ENCODE measurements at places on chromosomes 2 and 18.
A peak's percentile ranks its signal among the peaks of the same experiment; 100 is the strongest.

- no peak for DNase-seq
These were observed 1635.0 kb upstream of the ACVR2A start for GRCh38 chr2:146209842-146210275.

- DNase-seq = peak; percentile 70
These were observed 57.1 kb downstream of the SLC16A14 start for GRCh38 chr2:230011617-230012016.

- DNase-seq = peak; percentile 72
These were observed 30.3 kb upstream of the B3GNT7 start for GRCh38 chr2:231364961-231365810.

- DNase-seq = no peak
These were observed 300.3 kb upstream of the MGAT5 start for GRCh38 chr2:133953524-133953923.

DNA sequence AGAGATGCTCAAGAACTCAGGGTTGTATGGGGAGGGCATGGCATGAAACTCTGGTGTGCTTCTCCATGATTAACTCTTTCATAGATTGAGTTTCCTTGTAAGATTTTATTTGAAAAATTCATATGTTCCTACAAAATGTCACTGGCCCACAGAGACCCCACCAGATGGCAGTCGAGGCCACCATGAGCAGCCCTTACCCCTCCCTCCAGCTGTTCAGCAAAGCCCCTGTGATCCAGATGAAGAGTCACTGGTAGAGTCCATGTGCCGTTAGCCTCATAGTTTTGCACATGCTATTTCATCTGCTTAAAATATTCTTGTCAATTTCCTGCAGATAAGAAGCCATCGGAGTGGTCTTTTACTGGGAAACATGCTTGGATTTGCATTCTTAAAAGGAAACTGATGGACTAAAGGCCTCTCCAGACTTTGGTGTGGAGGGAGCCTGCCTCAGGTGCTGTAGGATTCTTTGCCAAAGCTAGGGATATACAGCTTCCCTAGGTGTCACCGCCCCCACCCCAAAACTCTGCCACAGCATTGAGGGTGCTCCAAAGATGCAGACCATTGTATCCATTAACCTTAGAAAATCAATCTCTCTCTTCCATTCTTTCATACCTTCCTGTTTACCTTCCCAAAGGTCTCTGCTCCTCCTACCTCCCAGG is 18.8 kb downstream of the ZNF385B start:
- peak; percentile 25 for DNase-seq

GRCh38 chr2:71930049-71930681 is 217.5 kb downstream of the CYP26B1 start:
- DNase-seq = peak; percentile 56

DNA sequence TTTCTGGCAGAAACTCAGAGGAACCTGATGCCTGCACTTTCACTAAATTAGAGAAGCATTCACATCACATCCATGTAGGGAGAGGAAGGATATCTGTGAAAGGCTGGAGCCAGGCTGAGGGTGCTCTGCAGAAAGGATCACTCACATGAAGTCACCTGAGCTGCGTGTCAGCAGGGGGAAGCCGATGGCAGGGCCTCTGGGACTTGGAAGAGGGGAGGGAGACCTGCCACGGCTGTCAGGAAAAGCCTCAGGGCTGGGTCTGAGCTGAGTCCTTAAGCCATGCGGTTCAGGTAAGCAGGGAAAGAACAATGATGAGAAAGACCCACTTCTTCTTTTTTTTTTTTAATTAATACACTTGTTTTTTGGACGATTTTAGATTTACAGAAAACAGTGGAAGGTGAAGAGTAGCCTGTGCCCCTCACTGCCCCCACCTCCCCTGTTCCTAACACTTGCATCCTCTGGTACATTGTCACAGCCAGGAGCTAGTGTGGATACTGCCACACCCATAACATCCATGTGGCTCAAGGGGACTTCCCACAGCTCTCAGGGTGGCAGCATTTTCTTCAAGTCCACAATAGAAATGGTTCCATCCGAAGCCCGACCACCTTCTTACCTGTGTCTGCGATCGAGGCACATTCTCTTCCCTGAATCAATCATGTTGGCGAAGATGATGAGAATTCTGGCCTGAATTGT is 156.5 kb upstream of the TPO start:
- no peak for DNase-seq

GRCh38 chr18:34809451-34810072 is 99.5 kb downstream of the DTNA start:
- peak; percentile 11 for DNase-seq

GRCh38 chr2:160309585-160309984 is 109.5 kb upstream of the ITGB6 start:
- peak; percentile 63 for DNase-seq

- DNase-seq = no peak
These were observed 69.3 kb downstream of the SOWAHC start for GRCh38 chr2:109683452-109683851.

DNA sequence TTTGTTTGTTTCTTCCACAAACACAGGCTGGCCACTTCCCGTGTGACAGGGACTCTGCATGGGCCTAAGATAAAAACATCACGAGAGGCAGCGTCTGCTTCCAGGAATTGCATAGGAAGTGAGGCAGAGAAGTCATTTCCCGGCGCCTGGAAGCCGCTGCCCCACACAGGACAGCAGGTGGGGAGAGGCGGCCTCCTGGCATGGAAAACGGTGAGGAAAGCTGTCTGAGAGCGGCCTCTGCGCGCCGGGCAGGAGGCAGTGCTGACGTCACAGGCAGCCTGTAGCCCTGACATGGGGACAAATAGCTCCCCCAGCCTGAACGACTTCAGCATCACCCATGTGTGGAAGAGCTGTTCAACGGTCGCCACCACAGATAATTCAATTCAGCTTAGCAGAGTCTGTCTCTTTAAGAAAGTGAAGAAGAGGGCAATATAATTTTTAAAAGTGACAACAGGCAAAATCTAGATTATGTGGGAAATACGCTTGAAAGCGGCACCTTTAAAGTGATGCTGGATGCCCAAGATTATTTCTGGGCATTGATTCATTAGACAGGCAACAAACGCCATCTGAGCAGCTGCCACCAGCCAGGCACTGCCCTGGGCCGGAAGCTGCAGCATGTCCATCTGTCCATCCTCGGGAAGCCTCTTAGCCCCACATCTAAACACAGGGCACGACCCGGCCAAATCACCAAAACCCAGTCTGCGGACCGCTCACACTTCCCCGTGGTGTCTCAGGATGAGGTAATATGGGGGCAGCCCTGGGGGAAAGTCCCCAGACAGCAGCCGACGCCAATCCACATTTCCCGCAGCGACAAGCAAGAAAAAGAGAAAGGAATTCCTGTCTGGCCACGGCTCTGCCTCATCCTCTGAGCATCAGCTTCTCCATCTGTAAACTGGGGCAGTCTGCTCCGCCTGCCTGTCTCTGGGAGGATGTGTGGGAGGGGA is 138.9 kb downstream of the PXDN start:
- DNase-seq = peak; percentile 56

- peak; percentile 36 for DNase-seq
These were observed 587 bp downstream of the SUMO1 start for GRCh38 chr2:202237787-202238233.

DNA sequence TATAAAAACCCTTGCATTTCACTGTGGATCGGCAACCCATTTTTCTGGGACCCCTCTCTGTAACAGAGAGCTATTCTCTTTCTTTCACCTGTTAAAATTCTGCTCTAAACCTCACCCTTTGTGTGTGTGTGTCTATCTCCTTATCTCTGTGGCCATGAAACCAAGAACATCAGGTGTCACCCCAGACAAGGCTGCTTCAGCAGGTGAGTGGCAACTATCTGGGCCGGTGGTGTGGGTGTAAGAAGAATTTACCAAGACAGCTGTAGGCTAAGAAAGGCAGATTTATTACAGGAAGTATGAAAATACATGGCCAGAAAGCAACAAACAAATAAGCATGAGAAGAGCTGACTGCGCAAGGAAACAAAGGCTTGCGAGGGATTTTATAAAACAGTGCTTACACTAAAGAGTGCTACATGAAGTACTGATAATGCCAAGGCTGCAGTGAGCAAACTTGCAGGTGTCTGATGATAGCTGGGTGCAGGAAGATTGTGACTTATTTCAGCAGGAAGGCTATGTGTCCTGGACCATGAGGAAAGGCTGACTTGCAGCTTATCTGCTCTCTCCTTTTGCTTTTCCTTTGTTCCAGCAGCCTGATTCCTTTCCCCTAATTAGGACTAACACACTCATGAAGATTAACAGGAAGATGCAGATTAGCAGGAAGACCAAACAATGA is 421.1 kb downstream of the PTH2R start:
- no peak for DNase-seq

DNA sequence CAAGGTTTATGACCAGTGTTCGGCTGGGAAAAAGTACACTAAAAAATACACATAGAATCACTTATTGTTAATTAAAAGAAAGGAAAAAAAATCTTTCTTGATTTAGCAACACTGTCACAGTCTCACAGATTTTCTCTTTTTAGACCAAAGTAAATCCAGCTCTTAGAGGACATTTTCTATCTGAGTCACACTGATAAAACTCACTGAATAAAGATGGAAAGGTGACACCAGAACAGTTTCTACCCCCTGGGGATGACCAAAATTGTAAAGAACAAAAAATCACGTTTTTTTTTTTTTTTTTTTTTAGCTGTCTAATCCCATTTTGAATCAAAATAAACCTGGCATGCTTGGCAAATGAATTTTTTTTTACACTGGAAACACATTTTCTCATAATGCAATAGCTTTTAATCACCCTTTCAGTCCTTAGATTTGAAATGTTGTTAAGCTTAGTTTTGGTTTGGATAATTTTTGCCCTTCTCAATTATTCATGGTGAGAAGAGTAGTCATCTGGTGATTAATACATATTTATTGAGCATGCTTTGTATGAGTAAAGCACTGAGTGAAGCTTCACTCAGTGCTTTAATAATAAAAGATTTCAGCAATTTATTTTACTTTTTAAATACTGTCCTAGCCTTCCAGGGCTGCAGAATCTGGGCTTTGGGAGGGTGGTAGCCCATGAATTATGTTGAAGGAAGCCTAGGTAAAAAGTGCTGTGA is 886.3 kb downstream of the SLC4A3 start:
- DNase-seq = no peak

DNA sequence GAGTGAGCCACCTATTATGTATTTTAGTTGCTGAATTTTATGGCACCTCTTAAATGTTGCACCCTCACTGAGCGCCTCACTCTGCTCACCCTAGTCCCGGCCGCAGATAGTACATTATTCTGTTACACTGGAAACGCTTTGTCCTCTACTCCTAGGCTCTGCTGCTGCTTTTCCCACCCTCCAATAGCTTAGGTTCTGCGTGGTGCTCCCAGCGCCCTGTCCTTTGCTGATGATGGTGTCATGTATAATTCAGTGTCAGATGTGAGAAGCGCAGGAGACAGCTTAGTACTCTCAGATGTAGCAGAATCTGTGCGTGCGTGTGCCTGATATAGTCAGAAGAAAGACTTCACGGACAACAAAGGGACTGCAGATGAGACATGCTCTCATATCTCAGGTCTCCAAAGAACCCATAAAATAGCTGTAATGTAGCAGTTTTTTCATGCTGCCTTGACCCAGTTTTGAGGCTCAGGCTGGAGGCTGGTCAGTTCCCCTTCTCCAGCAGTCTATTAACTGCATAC is 1.4 kb upstream of the REEP1 start:
- no peak for DNase-seq

DNA sequence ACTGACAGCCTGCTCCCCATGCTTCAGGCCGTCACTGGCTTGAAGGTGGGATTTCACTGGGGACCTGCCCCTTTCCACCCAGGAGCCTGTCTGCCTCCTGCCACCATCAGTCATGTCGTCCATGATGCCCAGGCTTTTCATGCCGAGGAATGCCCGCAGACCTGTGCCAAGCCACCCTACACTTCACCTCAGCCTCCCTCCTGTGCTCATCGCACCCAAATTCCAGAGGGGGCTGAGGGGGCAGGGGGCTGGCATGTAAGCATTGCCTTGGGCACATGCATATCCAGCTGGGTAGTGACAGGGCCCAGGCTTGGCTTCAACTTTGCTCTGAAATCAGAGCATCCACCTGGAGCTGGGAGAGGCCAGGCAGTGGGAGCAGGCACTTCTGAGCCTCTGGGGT is 20.9 kb upstream of the RPRM start:
- DNase-seq = no peak

DNA sequence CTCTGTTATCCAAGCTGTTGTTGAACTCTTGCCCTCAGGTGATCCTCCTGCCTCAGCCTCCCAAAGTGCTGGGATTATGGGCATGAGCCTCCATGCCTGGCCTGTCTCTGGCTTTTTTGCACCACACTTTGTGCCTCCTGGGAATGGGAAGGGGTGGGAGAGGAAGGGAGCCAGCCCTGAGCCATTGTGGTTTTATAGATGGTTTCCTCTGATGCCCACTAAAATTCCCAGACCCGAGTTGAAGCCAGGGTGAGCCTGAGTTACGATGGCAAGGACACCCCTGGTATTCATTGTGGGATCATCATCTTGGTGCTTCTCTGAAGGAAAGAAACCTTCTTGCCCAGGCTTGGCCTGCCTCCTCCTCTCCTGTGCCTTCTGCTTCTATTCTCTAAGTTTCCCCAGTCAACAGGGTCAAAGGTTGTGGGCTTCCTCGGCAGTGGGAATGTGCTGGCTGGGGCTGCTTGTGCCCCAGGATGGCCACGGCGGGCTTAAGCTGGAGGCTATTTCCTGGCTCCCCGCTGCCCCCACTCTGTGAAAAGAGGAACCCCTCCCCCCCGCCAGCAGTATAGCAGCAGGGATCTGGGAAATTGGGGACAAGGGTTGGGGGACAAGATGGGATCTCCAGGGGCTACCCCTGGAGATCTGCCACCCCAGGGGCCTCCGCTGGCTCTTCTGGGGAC is 106.2 kb downstream of the STPG4 start:
- DNase-seq = no peak

GRCh38 chr2:78063246-78064020 is 541.3 kb upstream of the LRRTM4 start:
- DNase-seq = no peak

DNA sequence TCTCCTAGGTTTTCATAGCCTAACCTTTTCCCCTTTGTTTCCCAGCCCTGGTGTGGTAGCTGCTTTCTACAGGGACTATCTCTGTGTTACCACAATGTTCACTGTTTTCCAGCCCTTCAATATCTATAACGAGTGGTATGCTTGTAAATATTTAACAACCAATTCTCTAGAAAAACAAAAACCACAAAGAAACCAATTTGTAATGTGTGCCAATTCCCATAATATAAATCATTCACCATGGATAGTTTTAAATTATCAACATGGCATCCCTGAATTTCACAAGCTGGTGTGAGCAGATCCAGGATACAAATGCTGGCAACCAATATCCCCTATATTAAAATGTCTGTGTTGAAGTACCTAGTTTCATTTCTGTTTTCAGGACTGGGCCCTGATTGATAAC is 207.5 kb upstream of the FBXO11 start:
- no peak for DNase-seq

GRCh38 chr2:76569819-76570218 is 859.1 kb upstream of the GCFC2 start:
- DNase-seq = no peak

- DNase-seq = no peak
These were observed 39.0 kb downstream of the ATP8B1 start for GRCh38 chr18:57764087-57764486.
